Activated naive CD8-positive, alpha-beta T cell treated with anti-CD3 and anti-CD28 coated beads, Interleukin-2, amount 50 U/mL, for 16 hours (primary cell): ENCODE measurements at places on chromosomes 6 and 20.

- DNase-seq = no peak
These were observed 776.4 kb downstream of the C6orf118 start for GRCh38 chr6:164533045-164533362.

GRCh38 chr6:79494841-79495240 lies 42.4 kb downstream of the LCA5 start:
- DNase-seq = no peak

DNA sequence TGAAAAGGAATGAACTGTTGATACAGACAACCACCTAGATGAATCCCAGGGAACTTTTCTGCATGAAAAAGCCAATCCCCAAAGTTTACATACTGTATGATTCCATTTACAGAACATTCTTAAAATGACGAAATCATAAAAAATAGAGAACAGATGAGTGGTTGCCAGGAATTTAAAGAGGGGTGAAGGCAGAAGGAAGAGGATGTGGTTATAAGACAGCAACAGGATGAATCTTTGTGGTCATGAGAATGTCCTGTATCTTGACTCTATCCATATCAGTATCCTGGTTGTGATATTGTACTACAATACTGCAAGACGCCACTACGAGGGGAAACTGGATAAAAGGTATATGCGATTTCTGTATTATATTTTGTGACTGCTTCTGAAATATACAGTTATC lies 70.1 kb upstream of the EMILIN3 start:
- DNase-seq = no peak

DNA sequence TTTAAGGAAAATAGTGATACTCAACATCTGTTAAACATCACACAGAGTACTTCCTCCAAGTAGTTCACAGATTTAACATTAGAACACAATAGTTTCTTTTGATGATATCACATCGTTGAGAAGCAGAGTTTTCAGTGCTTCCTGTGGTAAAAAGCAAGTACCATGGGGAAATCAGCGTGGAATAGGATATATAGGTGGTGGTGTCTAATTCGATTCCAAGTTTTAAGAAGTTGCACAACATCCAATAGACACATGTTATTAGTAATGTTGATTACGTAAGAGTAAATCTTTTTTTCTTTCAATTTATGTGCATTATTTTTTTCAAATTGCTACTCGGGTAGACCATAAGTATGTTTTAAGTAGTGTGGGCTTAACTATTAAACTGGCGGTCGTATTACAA lies 360.7 kb downstream of the NKAIN2 start:
- DNase-seq = no peak

DNA sequence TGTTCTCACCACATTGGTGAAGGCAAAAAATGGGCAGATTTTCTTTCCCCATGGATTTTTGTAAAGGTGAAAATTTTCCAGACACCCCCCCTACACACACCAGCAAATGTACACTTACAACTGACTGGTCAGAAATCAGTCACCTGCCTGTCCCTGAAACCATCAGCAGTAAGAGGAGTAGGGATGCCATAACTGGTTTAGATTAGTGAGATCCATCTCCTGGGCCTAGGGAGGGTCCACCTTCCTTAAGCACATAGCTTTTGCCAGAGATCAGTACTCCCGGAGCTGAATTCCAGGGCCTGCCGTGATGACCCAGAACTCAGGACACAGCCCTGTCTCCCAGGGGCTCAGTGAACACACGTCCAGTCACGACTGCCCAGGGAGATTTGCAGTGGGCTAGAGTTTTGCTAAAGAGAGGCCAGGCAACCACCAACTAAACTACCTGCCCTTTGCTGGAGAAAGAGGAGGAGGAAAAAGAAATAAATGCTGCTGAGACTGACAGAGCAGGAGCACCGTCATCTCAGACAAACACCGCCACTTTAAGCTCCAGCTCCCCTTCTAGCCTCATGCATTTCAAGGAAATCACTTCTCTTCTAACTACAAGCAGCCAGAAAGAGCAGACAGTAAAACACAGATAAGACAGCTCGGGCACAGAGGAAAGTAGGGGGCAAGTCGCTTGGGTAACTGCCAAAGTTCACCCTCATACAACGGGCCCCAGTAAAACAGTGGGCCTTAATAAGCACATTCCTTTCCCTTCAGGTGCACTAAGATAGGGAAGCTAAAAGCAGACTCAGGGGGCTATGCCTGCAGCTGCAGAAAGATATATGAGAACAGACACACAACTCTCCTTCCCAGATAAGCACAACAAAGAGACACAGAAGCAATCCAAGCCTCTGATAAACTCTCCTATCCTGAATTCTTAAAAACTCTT lies 82.6 kb upstream of the SPTLC3 start:
- no peak for DNase-seq

DNA sequence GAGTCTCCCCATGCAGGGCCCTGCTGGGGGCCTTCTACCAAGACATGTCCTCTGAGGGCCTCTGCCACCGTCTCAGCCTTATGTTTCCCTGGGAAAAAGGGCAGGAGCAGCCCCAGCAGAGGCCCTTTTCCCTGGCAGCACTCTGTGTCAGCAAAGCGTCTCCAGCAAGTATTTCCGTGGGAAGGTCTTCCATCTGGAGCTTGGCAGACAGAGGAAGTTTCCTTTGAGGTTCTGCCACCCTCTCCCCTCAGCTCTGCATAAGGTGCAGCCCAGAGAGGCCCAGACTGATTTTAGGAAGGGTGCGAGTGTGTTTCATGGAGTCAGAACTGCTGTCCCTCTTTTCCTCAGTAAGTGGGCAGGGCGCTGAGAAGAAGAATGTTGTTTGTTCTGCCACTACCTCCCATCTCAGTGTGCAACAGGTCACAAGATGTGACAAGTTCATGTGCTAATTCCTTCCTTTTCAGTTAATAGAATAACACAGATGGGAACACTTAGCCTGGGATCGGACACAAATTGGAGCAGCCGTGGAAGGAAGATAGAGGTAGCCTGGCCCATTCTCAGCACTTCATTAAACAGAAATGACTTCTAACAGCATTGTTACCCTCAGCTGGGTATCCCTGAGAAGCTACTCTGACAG lies 784.4 kb downstream of the MAFB start:
- DNase-seq = no peak

GRCh38 chr6:7196019-7196402 lies 88.2 kb downstream of the RREB1 start:
- no peak for DNase-seq

GRCh38 chr6:17413313-17413750 lies 19.9 kb downstream of the CAP2 start:
- DNase-seq = no peak

DNA sequence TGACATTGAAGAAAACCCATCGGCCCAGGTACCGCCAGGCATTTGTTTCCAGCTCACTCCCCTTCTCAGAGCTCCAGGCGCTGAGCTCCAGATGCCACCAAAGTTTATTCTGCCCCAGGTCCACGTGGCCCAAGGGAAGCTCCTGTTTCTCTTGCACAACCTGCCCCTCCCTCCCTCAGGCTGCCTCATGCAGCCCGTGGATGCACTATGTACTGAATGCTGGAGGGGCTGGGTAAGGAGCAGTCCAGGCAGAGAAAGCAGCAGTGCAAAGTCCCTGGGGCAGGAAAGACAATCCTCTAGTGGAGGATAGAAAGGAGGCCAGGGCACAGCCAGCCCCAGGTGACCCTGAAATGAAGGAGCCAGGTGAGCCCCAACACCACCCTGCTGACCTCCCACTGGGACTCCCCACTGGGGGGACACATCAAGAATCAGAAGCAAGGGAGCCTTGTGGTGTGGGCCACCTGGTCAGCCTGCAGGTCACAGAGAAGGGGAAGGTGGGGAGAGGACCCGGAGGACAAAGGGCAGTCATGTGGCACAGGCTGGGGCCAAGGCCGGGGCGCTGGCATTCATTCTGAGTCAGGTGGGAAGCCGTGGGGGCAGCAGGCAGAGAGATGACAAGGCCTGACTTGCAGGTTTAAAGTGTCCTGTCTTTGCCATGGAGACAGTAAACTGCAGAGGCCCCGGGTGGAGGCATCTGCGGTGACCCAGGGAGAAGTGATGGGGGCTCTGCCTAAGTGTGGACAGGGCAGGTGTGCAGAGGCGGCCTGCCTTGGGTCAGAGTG lies 230.1 kb downstream of the PREX1 start:
- no peak for DNase-seq

DNA sequence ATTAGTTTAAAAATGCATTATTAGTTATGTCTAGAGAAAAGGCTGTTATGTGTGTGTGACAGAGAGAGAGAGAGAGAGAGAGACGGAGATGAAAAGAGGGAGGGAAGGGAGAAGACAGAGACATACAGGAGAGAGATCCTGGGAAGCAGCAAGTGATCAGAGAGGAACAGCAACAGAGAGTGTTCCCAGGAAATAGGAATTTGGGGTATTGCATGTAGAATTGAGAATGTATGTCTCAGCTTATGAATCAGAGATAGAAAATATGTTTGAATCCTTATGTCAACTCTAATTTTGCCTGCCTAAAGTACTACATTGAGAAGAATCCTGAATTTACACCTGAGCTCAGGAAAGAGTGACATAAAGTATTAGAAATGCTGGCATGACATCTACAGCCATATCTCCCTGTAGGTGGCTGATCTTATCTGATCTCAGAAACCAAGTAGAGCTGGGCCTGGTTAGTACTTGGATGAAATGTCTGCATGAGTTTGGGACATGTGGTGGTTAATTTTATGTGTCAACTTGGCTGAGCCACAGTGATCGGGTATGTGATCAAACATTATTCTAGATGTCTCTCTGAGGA lies 130.6 kb downstream of the TENT5A start:
- DNase-seq = no peak

DNA sequence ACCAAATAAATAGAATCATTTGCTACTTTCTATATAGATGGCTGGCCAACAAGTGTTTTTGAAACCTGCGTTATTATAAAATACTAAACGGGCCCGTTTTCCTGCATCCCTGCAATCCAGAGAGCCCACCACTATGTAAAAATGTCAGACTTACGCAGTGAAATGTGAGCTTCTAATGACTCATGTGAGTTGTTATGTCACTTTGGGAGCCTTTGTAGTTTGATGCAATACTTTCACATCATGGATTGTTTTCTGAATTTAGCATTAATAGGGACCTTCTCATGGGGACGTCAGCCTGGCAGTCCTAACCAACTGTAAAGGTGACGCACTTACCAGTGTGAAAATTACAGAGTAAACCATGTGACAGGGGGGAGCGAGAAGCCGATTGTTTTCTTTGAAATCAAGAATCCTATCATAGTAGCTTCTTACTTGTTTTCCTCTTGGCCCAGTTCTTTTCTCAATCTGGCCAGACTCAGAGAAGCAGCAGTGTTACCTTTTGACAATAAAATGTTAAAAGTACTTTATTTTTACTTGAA lies 75.3 kb downstream of the SSR1 start:
- no peak for DNase-seq

GRCh38 chr20:57259121-57259937 lies 7.1 kb downstream of the BMP7 start:
- DNase-seq = no peak
